ENCODE measurements at places on chromosomes 13 and 19. TPM values are rescaled to one million over a fixed set of nuclear protein-coding genes. Genes with fewer than 3 reads are reported as not detected.

- no peaks in the 10 kb centered on the region for H3K36me3 ChIP-seq
- no peak overlapping the region for H3K27ac ChIP-seq
- peaks cover 2% of the 10 kb centered on the region for H3K27me3 ChIP-seq
- no peak for DNase-seq
Observed at GRCh38 chr19:1783874-1784273, 28.2 kb downstream of the ATP8B3 start.

- no peak overlapping the region for H3K27ac ChIP-seq
- H3K36me3 ChIP-seq = no peaks in the 10 kb centered on the region
- H3K4me3 ChIP-seq = no peak overlapping the region
- no peaks in the 10 kb centered on the region for H3K27me3 ChIP-seq
- no peak for DNase-seq
Observed at GRCh38 chr13:75309981-75310580, 171.9 kb downstream of the TBC1D4 start.

GRCh38 chr13:46905249-46905648, 8.4 kb upstream of the HTR2A start:
- no peak for DNase-seq
- no peaks in the 10 kb centered on the region for H3K36me3 ChIP-seq
- H3K4me3 ChIP-seq = no peak overlapping the region
- no peaks in the 10 kb centered on the region for H3K4me1 ChIP-seq
- no peak overlapping the region for H3K27ac ChIP-seq
- no peaks in the 10 kb centered on the region for H3K27me3 ChIP-seq

- no peak overlapping the region for H3K4me3 ChIP-seq
- H3K36me3 ChIP-seq = no peaks in the 10 kb centered on the region
- H3K27ac ChIP-seq = no peak overlapping the region
- no peaks in the 10 kb centered on the region for H3K27me3 ChIP-seq
Observed at GRCh38 chr13:77913003-77913402, 5.6 kb downstream of the EDNRB start.

- H3K4me3 ChIP-seq = no peak overlapping the region
- H3K27me3 ChIP-seq = no peaks in the 10 kb centered on the region
- peak; percentile 52 for DNase-seq
- H3K27ac ChIP-seq = no peak overlapping the region
- no peaks in the 10 kb centered on the region for H3K36me3 ChIP-seq
- peaks cover 23% of the 10 kb centered on the region for H3K4me1 ChIP-seq
Observed at GRCh38 chr19:56350416-56351045, 35.9 kb upstream of the ZSCAN5A start.

DNA sequence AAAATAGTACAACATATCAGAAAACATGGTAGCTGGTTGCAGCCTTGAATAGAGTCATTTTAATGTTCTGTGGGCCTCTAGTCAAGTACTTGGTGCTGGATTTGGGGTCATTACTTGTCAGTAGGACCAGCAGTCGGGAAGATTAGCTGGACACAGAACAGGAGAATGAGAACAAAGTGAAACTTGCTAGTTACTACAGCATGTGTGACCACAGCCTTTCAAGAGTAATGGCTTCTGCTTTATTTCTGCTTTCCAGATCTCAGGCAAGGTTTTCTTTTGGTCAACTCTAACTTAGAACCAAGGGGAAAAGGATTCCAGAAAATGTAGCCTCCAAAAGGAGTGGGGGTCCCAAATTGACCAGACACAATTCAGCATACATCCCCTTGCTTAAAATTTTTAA, 17.1 kb upstream of the VWA8 start:
- H3K27me3 ChIP-seq = no peaks in the 10 kb centered on the region
- no peak overlapping the region for H3K27ac ChIP-seq
- H3K4me1 ChIP-seq = no peaks in the 10 kb centered on the region
- DNase-seq = no peak
- no peaks in the 10 kb centered on the region for H3K36me3 ChIP-seq
- H3K4me3 ChIP-seq = no peak overlapping the region

ANKRD10 gene
- polyA plus RNA-seq = 36.8 TPM

Data from K562 (cell line).